ENCODE measurements at places on chromosomes 6 and 20.

- H3K4me3 ChIP-seq, result no peak overlapping the region
- no peaks in the 10 kb centered on the region for H3K27me3 ChIP-seq
- no peaks in the 10 kb centered on the region for H3K4me1 ChIP-seq
These were observed 20.6 kb upstream of the NKX2-2 start for GRCh38 chr20:21534453-21534852.

GRCh38 chr6:125050663-125051318 lies 88.6 kb downstream of the RNF217 start:
- no peaks in the 10 kb centered on the region for H3K27me3 ChIP-seq
- DNase-seq, result no peak
- no peak overlapping the region for H3K4me3 ChIP-seq

DNA sequence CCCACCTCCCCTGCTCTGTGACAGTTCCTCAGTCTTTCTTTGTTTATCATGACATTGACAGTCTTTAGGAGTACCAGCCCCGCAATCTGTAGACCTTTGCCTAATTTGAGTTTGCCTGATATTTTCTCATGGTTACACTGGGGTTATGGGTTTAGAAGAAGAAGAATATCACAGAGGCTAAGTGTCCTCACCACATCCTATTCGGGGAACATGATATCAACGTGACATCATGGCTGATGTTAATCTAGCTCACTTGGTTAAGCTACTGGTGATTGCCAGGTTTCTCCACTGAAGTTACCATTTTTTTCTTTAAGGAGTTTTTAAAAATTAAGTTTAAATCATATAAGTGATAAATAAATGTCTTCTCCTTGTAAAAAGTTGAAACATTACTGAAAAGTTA lies 127.5 kb downstream of the CEP57L1 start:
- H3K4me1 ChIP-seq, result no peaks in the 10 kb centered on the region
- DNase-seq, result no peak
- no peaks in the 10 kb centered on the region for H3K36me3 ChIP-seq

- no peak overlapping the region for H3K27ac ChIP-seq
- no peaks in the 10 kb centered on the region for H3K36me3 ChIP-seq
- no peaks in the 10 kb centered on the region for H3K27me3 ChIP-seq
These were observed 110.7 kb downstream of the CHD6 start for GRCh38 chr20:41507436-41507835.

Data from astrocyte (in vitro differentiated cells and primary cell).